Uterus (tissue), 4 donors: ENCODE measurements at places on chromosomes 13 and 19. TPM values are rescaled to one million over a fixed set of nuclear protein-coding genes. Genes with fewer than 3 reads are reported as not detected.

GRCh38 chr19:19140476-19140875 lies 2.2 kb upstream of the TMEM161A start:
- DNase-seq, result no peak

DNA sequence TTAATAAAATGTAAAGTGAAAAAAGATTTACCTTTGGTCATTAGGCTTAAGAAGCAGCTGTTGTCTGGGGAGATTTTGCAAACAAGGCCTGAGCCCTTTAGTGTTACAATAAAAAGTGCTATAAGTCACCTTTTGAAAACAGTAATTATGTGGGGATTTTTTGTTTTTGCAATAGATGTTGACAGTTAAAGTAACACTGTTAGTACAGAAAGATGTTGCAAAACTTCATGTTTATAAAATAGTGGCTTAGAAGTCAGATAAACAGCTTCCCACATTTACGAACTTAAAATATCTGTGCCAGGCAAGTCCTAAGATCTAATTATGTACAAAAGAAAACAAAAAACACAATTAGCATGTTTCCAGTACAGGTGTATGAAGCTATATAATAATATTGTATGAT lies 138.0 kb upstream of the IRS2 start:
- no peak for DNase-seq

DNA sequence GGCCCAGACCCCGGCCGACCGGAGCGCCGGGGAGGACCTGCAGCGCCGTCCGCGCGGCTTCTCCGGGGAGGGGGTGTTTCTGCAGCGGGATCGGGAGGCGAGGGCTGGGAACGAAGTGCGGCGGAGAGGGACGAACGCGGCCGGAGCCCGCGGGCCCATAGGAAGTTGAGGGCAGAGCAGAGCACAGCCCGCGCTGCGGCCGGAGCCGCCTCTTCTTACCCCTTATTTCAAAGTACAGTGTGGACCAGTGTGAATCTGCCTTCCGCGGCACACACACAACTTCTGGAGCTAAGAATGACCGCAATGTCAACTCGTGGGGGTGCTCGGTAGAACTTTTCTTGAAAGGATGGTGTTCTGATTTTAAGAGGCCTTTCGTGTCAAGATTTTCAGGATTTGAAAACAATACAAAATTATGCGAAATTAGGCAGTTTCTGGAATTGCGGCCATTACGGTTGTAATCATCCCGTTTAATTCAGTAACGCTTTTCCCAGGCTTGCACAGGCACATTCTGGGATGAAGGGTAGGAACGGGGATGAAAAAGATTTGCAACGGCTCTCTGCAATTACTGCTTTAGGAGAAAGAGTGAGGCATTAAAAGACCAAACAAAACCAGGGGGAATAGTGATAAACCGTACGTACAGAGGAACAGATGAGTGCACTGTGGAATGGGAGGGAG lies 821 bp downstream of the TDRD3 start:
- DNase-seq, result peak; percentile 43

- no peak for DNase-seq
These were observed 553.9 kb upstream of the ARGLU1 start for GRCh38 chr13:107121793-107122192.

DNA sequence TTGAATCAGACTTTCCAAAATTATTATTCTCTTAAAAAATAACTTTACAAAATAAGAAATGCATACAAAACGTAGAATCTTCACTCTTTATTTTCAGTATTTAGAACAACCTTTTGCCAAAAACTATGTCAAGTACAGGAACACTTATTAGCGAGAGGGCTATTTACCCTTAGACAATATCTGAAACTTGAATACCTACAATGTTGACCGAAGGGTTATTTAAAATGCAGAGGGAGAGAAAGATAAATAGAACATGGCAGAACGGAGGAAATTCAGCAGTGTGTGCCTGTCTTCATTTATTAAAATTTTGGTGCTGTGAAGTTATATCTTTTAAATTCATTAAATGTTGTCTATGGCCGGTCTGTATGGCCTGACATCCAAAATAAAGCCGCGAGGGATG lies 198.8 kb downstream of the EFNB2 start:
- no peak for DNase-seq

SIAH3 gene
- 0.18 TPM for total RNA-seq

CRX gene
- not detected for total RNA-seq

PRRG2 gene
- total RNA-seq, result not detected

DNA sequence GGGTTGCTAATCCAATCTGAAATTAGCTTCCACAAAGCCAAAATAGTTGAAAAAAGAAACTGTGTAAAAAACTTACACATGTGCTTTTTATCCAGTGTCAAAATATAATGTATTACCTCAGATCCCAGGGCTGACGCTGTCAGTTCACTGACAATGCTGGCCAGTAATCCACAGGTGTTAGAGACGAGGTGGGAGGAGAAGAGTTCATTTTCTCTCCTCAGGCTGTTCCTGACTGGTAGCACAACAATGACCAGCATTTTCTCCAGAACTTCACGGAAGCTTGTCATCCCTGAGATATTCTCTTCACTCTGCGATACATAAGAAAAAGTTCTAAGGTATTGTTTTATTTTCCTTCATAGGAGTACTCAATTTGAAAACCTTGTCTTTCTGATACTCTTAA lies 146.9 kb downstream of the MYCBP2 start:
- no peak for DNase-seq

- DNase-seq, result no peak
These were observed 10.8 kb upstream of the CEACAM1 start for GRCh38 chr19:42538841-42539709.

THSD1 gene
- 20.0 TPM for total RNA-seq

- DNase-seq, result no peak
These were observed 5.2 kb downstream of the ITPKC start for GRCh38 chr19:40721936-40722661.

SYCN gene
- total RNA-seq, result not detected

DNA sequence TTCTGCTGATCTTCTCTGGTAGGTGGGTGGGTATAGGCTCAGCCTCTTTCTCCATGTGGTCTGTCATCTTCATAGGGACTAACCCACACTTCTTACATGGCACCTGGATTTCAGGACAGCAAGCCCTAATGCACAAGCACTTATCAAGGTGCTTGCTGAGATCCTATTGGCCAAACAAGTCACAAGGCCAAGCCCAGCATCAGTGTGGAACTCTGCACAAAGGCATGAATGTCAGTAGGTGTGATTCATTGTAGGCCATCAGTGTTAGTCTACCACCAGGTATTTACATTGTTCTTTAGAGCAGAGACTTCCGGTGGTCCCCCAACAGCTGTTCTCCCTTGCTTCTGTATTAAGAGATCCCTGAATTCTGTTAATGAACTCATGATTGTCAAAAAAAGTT lies 8.3 kb upstream of the RB1 start:
- no peak for DNase-seq

ZNF443 gene
- total RNA-seq, result 15.4 TPM

DNA sequence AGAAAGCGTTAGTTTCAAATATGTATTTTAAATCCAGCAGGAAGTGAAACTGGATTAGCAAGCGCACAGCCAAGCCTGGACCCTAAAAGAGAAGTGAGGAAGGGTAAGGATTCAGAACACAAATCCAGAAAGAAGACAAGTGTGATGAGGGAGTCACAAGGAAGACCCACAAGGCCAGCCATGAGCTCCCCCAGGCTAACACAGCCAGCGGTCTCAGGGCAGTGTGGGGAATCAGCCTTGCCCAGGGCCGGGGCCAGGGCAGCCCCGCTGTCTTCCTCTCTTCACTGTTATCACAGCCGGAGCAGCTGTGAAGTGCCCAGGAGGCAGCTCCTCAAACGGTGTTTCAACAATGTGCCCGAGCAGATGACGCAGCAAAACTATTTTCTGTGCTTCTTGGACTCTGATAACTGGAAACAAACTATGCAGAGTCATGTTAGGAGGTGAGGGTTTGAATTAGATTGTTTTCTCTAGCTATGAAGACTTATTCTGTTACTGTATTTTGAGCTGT lies 12.2 kb upstream of the CDC16 start:
- no peak for DNase-seq

GRCh38 chr13:113552786-113553434 lies 31.6 kb upstream of the TFDP1 start:
- peak; percentile 9 for DNase-seq

- DNase-seq, result no peak
These were observed 1.4 kb downstream of the DUXA start for GRCh38 chr19:57165846-57166245.

DNA sequence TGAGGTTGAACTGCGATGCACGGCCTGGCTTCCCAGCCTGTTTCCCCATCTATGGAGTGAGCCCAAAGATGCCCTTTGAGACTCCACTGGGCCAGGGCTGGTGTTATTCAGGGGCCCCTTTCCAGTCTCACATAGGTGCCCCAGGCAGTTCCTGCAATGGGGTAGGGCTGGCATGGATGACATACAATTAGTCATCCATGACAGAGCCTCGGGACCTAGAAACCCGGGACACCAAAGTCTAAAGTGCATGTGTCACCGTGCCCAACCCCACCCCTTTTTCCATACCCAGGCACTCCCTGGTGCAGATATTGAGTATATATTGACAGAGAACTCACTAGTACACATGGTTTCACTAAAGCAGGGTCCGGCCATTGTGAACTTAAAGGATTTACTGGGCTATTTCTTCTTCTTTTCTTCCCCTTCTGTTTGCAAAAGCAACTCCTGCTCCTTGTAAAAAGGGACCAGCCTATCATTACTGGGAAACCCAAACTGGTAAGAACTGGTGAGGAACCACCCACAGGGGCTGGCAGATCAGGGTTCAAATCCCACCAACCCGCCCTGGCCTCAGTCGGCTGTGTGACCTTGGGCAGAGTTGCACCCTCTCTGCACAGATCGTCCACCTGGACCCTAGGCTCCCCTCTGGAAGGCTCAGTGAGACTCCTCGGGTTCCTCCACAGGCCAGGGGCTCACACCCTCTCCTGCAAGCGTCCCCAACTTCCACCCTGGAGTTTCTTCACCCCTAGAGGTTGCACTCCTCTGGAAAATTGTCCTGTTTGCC lies 2.7 kb downstream of the B3GNT3 start:
- DNase-seq, result no peak

GZMM gene
- total RNA-seq, result 0.62 TPM

DNA sequence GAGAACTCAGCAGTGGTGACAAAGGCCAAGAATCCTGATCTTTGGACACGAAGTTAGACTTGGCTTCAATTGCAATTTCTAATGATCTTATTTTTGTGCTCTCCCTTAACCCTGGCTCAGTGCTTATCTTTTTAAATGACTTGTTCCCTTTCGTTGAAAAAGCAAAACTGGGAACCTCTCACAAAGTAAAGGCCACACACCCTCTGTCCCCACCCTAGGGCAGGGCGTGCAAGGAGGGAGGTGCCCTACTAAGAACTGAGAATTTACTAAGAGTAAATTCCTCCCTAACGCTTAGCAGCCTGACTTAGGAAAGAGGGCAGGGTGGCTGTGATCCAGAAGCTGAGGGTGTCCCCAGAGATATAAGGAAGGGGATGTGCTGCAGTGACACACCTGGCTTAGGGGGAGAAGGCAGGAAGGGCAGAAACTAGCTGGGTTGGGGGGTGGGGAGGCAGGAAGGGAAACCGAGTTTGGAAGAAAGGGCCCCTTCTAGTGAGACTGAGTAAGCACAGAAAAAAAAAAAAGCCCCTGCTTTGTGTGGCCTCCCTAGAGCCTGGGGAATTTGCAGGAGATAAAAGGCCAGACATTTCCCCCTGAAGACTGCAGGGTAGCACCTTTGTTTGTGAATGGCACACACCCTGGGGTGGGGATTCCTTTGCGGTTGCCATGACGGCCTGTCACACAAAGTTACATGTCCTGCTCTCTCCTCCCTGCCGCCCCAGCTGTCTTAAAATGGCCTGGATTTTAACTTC lies 435.1 kb downstream of the EFNB2 start:
- DNase-seq, result no peak

DNA sequence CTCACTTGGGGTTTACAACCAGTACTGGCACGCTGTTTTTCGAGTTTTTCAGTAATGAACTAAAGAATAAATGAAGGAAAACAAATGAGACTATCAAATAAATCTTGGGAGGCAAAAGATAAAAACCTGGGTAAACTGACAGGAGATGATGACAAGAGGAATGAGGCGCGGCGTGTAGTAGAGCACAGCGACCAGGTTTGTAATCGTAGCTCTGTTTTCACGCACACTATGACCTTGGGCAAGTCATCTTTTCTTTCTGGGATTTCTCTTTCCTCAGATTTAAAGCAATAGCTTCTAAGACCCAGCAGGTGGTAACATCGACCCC lies 419 bp downstream of the MRPS31 start:
- no peak for DNase-seq

- no peak for DNase-seq
These were observed 54.6 kb upstream of the KCTD4 start for GRCh38 chr13:45255247-45255987.
